ENCODE measurements at places on chromosomes 16 and 17.

- no peak for DNase-seq
Observed at GRCh38 chr17:59333836-59334235, 2.4 kb downstream of the YPEL2 start.

DNA sequence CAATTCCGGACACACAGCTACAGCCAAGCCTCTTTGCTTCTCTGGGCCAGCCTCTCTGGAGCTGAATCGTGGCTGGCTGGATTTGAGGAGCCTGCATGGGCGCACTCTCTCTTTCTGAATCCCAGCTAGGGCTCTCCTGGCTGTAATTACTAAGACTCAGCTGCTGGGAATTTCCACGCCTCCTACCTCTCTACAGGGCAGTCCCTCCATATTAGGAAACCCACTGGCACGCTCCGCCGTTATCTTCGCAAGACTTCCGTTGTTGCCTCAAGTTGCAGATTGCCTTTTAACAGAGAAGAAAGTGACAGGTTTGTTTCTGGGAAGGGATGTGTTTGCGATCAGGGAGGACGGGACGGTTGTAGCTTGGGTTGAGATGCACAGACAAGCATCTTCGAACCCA lies 188.4 kb upstream of the NLRP1 start:
- DNase-seq: no peak

DNA sequence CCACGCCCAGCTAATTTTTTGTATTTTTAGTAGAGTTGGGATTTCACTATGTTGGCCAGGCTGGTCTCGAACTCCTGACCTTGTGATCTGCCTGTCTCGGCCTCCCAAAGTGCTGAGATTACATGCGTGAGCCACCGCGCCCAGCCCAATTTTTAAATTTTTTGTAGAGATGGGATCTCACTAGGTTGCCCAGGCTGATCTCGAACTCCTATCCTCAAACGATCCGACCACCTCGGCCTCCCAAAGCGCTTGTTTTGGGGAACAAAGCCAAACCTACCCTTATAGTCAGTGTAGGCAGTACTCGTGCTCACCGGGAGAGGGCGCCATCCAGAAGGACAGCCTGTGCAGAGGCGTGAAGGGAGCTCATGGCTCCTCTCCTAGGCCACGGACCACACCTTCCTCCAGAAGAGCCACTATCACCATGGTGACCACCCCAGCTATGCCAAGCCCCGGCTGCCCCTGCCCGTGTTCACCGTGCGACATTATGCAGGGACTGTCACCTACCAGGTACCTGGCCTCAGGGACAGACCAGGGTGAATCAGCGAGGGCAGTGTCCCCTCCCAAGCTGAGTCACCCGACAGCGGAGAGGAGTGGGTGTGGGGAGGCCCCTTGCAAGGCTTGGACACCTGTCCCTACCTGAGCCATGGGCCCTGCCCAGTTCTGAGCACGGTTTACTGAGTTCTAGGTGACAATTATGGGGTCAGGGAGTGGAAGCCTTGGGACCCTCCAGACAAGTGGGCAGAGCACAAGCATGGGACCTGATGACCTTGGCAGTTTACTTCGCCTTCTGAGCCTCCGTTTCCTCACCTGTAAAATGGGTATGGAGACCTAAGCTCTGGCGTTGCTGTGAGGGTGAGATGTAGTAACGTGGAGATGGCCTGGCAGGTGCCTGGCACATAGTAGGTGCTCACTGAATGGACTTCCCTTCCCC lies 13.7 kb downstream of the MYO15B start:
- DNase-seq: no peak

DNA sequence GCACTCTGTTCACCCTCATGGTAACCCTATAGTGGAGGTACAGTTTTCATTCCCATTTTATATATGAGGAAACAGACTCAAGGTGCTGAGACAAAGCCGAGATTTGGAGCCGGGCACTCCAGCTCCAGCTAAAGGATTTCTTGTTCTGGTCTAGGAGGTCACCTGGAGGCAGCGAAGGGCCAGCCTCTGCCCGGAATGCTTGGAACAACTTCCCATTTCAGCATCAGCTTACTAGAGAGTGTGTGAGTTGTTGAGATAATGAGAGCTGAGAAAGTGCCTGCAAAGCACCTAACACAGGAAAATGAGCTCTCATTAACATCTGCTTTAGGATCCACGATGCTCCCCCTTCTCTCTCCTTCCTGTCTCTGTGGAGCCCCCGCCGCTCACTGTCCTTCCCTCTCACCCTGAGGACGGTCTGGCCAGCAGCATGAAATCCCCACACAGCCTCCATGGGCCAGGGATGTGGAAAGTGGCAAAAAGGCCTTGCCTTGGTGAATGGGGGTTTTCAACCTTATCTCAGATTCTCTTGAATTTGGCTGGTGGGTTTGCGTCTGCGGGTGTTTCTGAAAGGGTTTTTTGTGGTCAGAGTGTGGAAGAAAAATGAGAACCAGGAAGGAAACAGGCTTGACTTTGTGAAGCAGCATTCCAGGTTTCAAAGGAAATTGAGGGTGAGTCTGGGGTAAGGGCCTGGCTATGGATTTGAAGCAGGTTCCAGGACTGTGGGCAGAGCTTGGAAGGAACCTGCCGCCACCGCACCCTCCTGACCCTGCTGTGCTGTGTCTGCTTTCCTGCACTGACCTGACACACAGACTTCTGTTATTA lies 178.7 kb downstream of the FOXL1 start:
- no peak for DNase-seq

DNA sequence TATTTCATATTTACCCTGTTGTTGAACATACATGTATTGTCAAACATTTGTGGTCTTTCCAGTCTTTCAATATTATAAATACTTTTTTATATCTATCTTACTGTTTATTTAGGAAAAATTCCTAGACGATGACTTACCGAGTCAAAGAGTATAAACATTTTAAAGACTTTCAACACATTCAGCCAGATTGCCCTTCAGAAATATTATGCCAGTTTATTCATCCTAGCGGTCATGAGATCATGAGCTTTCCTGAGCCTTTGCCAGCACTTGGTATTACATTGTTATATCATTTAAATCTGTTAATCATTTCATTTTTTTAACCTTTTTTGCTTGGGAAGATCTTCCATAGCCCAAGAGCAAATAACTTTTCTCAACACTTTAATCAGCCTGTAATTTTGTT lies 197.4 kb downstream of the SPECC1 start:
- DNase-seq: peak; percentile 41

DNA sequence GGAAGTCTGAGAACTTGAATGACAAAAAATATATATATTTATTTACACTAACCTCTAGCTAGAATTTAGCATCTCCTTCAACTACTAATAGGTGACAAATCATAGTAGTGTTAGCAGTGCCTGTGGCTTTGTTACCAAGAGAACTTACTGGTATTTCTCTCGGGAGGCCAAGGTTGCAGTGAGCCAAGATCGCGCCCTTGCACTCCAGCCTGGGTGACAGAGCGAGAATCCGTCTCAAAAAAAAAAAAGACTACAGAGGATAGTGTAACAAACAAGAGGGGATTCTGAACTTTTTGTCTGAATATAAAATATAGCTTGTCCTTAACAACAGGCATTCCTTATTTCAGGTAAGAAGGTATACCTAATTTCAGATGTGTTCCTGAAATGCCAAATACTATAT lies 1.3 kb upstream of the SUZ12 start:
- DNase-seq: no peak

DNA sequence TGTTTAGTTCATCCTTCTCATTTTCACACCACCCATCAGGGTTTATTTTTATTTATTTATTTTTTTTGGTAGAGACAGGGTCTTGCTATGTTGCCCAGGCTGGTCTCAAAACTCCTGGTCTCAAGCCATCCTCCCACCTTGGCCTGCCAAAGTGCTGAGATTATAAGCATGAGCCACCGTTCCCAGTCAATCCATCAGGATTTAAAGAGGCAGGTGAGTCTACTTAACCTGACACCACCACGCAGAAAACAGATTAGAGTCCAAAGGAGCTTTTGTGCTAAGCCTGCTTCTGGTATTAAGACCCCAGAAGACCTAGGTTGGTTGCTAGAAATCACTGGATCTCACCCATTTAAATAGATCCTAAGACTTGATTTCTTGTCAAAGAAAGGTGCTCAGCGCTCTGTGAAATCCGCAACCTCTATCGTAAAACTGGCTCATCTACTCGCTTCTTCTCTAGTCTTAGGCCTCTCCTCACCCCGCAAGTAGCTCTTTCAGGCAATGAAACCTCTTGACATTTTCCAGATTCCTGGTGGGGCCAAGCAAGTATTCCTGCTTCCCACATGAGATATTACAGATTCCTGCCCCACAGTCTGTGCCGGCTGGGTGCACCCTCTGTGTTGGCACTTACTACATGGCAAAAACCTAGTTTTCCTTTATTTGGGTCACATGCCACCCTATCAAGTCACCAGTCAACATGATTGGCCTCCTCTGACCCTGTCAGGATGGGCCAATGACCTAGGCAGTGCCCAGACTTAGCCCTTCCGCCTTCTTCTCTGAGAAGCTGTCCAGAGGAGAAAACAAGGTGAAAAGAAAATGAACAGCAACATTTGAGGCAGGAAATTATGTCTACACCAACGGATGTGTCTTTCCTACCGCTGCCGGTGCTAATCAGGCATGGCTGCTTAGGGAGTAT lies 9.0 kb downstream of the PITPNA start:
- DNase-seq: no peak

- no peak for DNase-seq
Observed at GRCh38 chr16:83116274-83116892, 489.6 kb downstream of the CDH13 start.

DNA sequence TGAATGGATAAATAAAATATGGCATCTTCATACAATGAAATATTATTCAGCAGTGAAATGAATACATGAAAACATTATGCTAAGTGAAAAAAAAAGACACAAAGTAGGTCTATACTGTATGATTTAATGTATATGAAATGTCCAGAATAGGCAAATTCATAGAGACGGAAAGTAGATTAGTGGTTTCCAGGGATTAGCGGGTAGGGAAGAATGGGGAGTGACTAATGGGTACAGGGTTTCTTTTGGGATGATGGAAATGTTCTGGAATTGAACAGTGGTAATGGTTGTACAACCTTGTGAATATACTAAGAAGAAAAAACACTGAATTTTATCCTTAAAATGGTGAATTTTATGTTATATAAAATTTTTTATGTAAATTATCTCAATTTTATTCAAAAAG lies 8.5 kb upstream of the MYCBPAP start:
- no peak for DNase-seq

DNA sequence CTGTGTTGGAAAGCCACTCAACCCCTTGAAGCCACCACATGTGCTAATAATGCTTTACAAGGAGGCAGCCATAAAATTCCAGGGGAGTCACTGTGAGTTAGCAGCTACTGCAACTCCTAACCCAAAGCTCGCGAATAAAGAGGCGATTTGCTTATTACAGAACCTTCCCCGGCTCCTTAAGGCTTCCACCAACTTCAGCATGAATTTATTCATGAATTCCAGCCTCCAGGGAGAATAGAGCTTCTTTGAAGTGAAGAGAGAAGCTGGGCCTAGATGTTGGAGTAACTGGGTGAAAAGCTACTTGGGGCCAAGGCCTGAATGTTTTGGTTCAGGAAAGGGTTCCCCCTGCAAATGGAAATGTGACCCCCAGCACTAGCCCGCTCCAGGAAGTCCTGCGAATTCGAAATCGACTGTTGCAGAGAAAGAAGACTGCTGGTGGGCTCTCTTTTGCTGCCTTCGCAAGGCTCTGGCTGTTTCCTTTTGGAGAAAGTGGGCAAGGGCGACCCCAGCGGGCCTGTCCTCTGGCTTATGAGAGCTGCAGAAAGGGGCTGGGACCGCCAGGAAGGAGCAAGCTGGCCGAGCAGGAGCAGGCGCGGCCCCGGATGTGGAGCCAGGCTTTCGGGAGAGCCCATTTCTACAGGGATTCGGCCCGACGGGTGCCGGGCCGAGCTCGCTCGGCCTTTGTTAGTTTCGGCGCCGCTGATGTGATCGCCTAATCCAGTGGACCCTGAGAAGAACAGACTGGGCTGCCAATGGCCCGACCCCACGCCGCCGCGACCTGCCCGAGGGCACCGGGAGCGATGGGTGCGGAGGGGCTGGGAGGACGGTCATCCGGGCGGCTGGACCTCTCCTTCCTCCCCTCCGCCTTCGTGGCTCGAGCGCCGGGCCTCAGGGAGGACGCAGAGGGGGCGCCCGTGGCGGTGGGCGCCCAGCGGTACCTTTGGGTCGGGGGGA lies 7.6 kb downstream of the CBX8 start:
- no peak for DNase-seq

GRCh38 chr17:6453279-6454024 lies 9.2 kb downstream of the PIMREG start:
- no peak for DNase-seq

GRCh38 chr16:8590811-8591210 lies 500 bp upstream of the TMEM114 start:
- DNase-seq: no peak

GRCh38 chr16:16010194-16010593 lies 60.8 kb downstream of the ABCC1 start:
- no peak for DNase-seq

DNA sequence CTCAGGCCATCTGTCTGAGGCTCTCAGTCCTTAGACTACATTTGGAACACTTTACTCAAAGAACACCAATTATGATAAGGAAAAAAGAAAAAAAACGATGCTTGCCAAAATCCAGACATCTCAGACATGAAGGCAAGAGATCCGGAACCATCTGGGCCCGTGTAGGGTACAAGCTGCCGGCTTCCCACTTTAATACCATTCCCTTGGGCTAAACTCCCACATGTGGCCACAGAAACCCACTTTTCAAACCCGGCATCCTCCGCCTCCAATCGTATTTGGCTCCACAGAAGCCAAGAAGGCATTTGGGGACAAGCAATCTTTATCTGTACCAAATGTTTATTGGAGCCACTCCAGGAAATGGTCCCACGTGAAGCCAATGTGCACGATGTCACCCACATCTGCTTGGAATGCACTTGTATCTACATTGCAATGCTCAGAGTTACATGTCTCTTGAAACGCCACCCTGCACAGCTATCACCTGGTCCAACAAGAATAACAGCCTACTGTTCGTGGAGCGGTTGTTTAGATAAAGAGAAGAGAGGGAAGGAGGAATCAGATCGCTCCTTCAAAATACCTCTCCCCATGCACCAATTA lies 33.5 kb downstream of the XYLT1 start:
- no peak for DNase-seq

- no peak for DNase-seq
Observed at GRCh38 chr16:2773188-2773968, 3.7 kb downstream of the ELOB start.
